WTC11 (cell line): ENCODE measurements at places on chromosomes 6 and 20.

GRCh38 chr6:115668211-115668610 is 392.5 kb downstream of the FRK start:
- peaks cover 5% of the 10 kb centered on the region for H3K4me1 ChIP-seq
- no peaks in the 10 kb centered on the region for H3K27me3 ChIP-seq
- DNase-seq, result no peak

DNA sequence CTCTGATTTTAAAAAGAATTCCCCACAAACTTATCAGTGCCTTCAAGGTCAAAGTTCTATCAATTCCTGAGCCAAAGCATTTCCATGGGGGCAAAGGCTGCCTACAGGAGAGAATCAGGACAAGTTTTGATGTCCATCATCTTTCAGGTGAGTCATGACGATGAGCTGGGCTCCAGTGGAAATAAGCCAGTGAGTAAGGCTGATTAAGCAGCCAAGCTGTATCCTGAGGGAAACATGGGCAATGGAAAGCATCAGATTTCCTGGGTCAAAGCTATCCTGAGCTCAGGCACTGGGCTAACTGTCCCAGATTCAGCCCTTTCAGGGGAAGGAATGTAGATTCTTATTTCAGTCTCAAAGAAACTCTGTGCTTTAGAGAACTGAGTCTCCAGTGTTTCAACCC is 377.4 kb downstream of the CD109 start:
- H3K27me3 ChIP-seq, result no peaks in the 10 kb centered on the region
- H3K4me1 ChIP-seq, result no peaks in the 10 kb centered on the region
- no peak overlapping the region for H3K4me3 ChIP-seq
- DNase-seq, result no peak
- no peak overlapping the region for H3K27ac ChIP-seq

GRCh38 chr6:51753635-51754034 is 333.8 kb downstream of the PKHD1 start:
- DNase-seq, result peak; percentile 78
- no peak overlapping the region for H3K27ac ChIP-seq
- H3K4me3 ChIP-seq, result no peak overlapping the region
- H3K4me1 ChIP-seq, result no peaks in the 10 kb centered on the region

- no peak overlapping the region for H3K4me3 ChIP-seq
- no peaks in the 10 kb centered on the region for H3K36me3 ChIP-seq
- peak overlapping the region; percentile 25; the same call in 1 of the 2 replicates for H3K27ac ChIP-seq
- DNase-seq, result no peak
- no peaks in the 10 kb centered on the region for H3K4me1 ChIP-seq
Measured at GRCh38 chr6:51352506-51353029, 533.9 kb downstream of the TFAP2B start.
